NCI-H82 (cell line): ENCODE measurements at places on chromosomes 7 and 10.
A peak's percentile ranks its signal among the peaks of the same experiment; 100 is the strongest.

DNA sequence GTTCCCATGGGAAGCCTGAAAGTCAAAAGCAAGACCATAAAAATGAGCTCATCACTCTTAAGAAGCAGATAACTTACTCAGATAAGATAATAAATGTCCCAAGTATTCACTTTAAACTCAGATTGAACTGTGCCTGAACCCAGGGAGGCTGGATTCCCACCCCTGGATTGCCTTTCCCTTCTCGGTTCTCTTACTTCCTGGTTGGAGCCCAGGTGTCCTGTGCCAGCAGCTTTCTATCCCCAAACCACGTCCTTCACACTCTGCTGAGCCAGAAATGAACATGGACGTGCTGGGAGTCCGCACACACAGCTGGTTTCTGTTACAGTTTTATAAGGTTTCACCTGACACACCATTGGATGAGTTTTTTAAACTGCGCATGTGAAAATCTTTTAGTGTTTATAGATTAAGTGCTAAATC lies 636.2 kb upstream of the IGFBP3 start:
- no peak for DNase-seq

GRCh38 chr7:70321016-70321590 lies 722.8 kb downstream of the AUTS2 start:
- no peak for DNase-seq

- DNase-seq = no peak
These were observed 96.0 kb upstream of the TMEM168 start for GRCh38 chr7:112886208-112886607.

DNA sequence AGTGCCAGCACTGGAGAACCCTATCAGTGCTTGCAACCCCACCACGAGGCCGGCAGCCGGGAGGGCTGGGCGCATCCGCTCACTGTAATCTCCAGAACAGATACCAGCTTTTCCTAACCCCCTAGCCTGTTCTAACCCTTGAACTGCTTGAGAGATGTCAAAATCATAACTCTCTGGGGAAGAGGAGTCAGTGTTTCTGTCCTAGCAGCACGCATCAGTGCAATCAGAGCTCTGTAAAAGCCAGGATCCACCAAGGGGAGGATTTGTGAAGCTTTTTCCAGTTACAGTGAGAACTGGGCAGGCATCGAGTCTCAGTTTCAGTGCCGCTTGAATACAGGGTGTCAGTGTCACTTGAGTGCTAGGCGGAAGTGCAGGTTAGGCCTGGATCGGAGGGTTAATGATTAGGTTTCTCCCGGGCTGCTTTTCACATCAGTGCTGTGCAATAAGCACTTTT lies 104.5 kb upstream of the INSYN2A start:
- no peak for DNase-seq

DNA sequence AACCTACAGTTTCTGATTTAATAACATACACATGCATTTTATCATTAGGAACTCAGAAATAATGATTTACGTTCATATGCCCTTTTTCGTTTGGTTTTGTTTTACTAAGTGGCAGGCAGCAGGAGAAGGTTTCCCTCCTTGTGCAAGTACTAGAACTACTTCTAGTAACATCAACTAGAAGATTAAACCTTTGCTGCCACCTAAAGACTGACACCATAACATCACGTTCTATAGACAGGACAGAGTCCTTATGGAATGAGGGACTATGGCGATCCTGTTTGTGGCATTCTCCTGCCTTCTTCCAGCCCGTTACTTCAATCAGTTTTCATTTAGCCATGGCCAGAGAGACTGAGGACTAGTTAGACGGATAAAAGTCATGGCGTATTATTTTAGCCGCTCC lies 53.2 kb downstream of the GAD2 start:
- peak; percentile 69 for DNase-seq

- no peak for DNase-seq
These were observed 11.2 kb downstream of the YKT6 start for GRCh38 chr7:44212018-44212417.

GRCh38 chr7:123494193-123494796 lies 40.1 kb downstream of the IQUB start:
- peak; percentile 44 for DNase-seq

GRCh38 chr7:6648815-6649104 lies 11.6 kb downstream of the ZNF316 start:
- no peak for DNase-seq

- no peak for DNase-seq
These were observed 327.1 kb downstream of the PRPF18 start for GRCh38 chr10:13913897-13914296.

DNA sequence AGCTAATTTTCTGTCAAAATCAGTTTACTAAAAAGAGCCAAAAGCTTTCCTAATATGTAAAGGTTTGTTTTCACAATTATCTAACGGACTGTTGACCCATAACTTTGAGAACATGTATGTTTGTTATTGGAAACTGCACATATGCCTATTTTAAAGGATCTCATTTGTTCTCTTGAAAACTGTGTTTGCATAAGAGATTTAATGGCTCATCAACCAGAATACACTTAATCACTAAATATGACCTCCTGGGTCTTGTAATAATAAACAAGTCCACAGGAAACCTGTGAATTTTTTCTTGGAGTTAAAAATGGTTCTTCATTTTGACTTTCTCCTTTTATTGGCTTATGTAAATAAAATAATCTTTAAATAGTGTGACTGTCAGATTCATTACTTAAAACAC lies 48.3 kb upstream of the STEAP1B start:
- DNase-seq = no peak

- DNase-seq = no peak
These were observed 97.4 kb downstream of the C10orf105 start for GRCh38 chr10:71622154-71622526.

- no peak for DNase-seq
These were observed 118.6 kb downstream of the RNF216 start for GRCh38 chr7:5662828-5663227.

- no peak for DNase-seq
These were observed 156.6 kb upstream of the SEMA3D start for GRCh38 chr7:85343484-85343883.

- no peak for DNase-seq
These were observed 138.4 kb downstream of the FGFR2 start for GRCh38 chr10:121459622-121460453.
